Pancreas (tissue), 10 donors: ENCODE measurements at places on chromosomes 5 and 9.
A peak's percentile ranks its signal among the peaks of the same experiment; 100 is the strongest.

- DNase-seq, result no peak
Observed at GRCh38 chr5:157485811-157486210, 25.8 kb downstream of the NIPAL4 start.

DNA sequence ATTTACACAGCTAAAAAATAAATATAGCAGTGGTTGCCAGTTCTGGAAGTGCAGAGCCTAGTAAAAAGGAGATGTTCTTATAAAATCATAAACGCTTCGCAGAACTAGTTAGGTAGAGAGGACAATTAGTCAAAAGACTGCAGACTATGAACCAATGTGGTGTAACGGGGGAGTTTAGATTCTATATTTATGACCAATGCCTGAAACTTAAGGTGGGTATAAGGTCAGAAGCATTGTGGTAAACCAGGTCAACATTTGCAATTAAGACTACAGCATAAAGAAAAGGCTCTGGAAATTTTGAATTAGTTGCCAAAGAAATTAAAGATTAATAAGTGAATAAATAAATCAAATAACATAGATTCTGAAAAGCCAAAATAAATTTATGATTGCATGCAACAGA lies 370.4 kb downstream of the PRDM9 start:
- DNase-seq, result no peak

GRCh38 chr5:78985116-78985724 lies at the start of gene ARSB:
Gene ARSB (minus strand): TSS chr5:78985310. CDS start chr5:78985248, 62 bp downstream.
- peak; percentile 78 for DNase-seq

GRCh38 chr5:18213666-18214065 lies 579.4 kb downstream of the TAF11L14 start:
- no peak for DNase-seq

- DNase-seq, result no peak
Observed at GRCh38 chr5:9710069-9710468, 79.9 kb upstream of the TAS2R1 start.

DNA sequence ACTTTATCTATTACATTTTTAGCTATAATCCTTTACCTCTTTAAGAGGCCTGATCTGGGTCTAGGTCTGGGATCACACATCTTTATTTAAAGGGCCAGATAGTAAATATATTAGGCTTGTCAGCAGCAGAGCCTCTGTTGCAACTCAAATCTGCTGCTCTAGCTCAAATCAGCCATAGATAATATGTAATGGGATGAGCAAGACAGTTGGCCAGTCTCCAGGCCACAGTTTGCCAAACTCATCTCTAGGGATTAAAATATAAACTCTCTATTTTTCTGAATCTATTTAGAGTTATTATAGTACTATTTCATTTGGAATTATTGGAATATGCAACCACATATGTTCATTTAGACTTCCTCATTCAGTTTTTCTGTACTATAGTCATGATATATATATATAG lies 115.9 kb upstream of the MINAR2 start:
- DNase-seq, result no peak
